Foreskin melanocyte (primary cell): ENCODE measurements at places on chromosomes 5 and 9.
A peak's percentile ranks its signal among the peaks of the same experiment; 100 is the strongest.

GRCh38 chr5:137492331-137492730 is 6.8 kb downstream of the SPOCK1 start:
- no peak for DNase-seq

DNA sequence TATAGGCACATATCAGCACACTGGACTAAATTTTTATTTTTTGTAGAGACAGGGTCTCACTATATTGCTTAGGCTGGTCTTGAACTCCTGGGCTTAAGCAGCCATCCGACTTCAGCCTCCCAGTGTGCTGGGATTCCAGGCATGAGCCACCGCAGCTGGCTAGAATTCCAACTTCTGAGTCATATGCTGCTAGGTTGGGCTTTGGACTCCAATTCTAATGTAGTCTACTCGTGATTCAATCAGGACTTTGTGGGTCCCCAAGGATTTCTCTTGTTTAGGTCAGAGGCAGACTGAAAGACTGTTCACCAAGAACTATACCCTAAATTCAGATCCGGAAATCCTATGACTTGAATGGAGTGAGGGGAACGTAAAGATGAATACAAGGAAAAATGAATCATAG is 68.2 kb upstream of the CHD1 start:
- DNase-seq, result no peak

DNA sequence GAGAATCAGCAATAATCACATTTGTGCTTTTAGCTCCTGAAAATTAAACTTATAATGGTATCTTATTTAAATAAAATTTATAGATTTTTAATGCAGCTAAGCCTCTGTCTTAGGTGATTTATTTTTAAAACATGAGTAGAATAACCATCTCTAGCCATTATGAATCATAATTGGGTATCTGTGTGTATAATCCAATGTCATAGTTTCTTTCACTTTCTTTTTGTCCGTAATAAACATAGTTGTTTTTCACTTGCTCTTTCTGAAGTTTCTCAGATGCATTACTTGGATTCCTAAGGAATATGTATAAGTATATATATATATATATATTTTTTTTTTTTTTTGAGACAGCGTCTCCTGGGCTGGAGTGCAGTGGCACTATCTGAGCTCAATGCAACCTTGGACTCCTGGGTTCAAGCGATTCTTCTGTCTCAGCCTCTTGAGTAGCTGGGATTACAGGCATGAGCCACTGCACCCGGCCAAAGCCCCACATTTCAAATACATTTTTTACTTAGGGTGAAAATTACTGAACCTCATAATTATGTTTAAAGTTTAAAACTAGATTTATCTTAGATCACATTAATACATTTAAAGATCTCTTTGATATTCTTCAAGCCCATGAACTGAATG is 377.1 kb downstream of the PRDM9 start:
- DNase-seq, result no peak

DNA sequence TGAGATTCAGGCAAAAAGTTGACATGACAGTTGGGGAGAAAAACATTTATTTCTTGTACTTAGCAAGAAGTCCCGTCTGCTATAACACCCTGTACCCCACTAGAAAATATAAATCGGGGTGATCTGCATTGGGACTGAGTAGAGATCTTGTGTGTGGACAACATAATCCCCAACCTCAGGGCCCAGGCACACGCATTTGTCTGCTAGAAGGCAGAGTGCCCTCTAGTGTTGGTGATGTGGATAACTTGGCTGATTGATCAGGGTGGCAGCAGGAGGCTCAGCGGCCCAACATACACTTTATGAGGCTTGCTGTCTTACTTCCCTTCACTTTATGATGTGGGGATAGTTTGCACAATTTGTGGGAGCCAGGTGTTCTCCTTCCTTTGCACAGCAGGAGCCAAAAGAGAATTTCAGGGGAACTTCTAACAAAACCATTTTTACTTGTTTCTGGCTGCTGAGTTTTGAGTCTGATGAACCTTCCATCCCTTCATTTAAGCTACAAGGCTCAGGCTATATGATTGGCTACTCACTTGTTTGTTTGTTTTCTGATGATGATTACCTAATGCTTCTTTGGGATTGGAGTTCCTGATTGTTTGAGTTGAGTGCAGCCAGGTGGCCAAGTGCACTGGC is 263.2 kb downstream of the DMAC1 start:
- peak; percentile 33 for DNase-seq

- no peak for DNase-seq
Observed at GRCh38 chr9:134551176-134551575, 90.4 kb upstream of the COL5A1 start.

DNA sequence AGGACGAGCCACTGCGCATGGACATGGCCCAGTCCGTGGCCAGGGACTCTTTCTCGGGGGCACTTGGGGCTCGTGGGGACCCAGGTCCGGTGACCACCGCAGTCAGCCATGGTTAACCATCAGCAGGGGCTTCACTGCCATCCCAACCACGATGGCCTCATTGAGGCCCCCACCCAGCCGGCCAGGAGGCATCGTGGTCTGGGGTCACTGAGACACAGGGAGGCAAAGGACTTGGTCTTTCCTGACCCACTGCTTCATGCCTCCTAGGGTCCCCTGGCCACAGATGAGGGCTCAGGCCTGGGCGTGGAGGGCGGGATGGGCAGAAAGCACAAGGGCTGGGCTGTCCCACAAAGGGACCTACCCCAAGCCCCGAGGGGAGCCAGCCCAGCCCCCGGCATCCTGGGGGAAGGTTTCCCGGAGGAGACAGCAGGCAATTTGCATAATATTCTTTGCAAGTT is 6.6 kb downstream of the NACC2 start:
- DNase-seq, result no peak

DNA sequence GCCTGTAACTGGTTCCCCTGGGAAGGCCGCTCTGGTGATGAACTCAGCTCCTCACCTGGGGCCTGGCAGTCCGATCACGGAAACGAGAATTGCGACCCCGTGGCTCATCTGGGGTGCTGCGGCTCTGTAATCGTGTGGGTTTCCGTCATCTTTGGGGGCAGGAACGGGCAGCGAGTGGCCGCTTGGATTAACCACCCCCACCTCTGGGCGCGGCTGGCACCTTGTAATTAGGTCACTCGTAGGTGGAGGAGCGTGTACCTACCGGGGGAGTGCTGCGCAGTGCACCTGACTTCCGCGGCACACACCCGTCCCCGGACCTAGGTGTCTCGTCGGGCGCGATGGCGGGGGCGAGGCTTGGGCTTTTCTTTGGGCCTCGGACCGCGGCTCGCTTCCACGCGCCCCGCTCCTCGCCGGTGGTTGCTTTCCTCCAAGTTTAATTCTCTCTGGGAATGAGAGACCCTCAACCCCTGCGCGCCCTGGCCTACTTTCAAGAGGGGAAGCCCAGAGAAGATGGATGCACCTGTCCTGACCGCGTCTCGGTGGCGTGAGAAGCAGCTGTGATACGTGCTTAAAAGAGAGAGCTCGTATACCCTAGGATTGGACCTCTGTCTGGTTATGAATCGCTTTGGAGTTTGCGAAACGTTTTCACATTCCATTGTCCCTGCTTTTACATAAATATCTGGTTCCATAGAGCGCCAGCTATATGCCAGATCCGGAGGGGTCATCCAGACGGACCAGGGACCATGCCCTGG is 744 bp upstream of the PPP2CA start:
- DNase-seq, result no peak

- no peak for DNase-seq
Observed at GRCh38 chr5:97601651-97602050, 418.6 kb upstream of the RIOK2 start.

DNA sequence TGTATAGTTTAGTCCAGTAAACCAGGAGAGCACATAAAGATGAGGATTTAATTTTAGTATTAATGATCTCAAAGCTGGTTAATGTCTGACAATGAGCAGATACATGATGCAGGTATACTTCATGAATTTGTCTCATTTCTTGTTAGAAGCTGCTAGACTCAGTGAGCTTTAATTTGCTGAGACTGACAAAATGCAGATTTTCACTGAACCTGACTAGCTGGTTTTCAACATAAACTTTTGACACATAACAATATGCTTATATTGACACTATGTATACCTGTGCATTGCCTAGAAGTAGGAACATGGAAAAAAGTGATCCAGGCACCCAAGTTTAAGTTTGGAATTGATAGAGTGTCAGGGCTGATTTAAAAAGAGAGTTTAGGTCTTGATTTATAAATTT is 10.8 kb downstream of the UBLCP1 start:
- DNase-seq, result no peak

GRCh38 chr9:120630333-120630732 is 50.4 kb upstream of the CDK5RAP2 start:
- DNase-seq, result no peak

- DNase-seq, result no peak
Observed at GRCh38 chr5:134554319-134555222, 29.1 kb downstream of the JADE2 start.

GRCh38 chr9:942805-943580 is 33.5 kb upstream of the DMRT3 start:
- DNase-seq, result no peak

DNA sequence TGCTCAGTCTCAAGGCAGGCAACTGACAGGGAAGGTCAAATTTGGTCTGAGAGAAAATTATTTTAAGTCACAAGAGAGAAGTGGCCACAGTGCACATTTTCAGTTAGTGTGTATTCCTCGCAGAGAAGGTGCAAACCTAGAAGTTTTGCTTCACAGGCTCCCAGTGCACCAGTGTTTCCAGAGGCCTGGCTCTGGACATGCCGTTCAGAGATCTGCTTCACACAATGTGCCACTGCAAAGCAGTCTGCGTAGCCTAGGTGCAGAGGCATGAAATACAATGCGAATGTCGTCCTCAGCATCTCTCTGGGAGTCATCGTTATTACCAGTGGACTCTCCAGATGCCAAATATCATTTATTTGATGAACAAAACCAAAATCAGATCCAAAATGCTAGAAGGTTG is 147.8 kb downstream of the MAPKAP1 start:
- no peak for DNase-seq
